ENCODE measurements at places on chromosomes 12 and 14.

DNA sequence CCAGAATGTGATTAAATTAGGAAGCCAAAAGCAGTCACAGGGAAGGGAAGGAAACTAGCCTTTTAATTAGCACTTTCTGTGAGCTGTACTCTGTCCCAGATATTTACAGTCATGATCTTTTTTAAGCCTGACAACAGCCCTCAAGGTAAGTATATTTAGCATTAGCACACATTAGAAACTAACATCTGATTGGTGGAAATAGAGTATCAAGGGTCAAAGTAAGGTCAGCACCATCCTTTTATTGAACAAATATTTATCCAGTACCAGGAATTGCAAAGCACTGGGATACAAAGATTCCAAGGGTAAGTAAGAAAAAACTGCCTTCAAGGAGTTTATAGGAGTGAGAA, 28.2 kb downstream of the RPGRIP1 start:
- DNase-seq, result no peak

DNA sequence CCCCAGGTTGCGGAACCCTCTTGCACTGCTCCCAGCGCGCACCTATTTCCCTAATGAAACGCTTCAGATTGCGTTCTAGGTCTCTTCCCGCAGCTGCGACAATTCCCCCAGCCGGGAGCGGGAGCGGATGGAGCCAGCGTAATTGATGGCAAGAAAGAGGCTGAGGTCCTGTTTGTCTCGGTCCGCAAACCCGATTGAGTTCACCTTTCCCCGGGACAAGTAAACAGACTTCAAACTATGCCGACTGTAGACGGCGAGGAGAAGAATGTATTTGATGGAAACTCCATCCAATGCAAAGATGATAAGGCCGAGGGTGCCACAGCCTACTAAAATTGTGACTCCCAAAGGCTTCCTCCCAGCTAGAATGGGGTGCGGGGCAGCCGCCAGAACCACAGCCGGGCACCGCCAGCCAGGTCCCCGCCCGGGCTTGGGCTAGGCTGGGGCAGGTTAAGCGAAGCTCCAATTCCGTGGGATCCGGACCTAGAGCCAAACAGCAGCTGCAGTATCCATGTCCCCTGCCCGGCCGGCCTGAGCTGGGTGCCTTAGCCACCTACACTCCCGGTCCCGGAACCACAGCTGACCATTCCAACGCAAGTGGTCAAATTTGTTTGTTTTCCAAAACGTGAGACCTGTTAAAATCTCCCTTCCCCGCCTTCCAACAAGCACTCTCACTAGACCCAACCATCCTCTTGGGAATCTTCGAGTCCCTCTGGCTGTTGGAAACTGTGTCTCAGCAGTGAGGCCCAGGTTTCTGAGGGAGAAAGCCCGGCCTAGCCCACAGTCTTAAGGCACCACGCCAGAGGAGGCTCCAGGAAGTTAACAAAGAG, 5.5 kb downstream of the NKX2-1 start:
- DNase-seq, result no peak

GRCh38 chr14:52926953-52927352, 23.9 kb downstream of the FERMT2 start:
- no peak for DNase-seq

DNA sequence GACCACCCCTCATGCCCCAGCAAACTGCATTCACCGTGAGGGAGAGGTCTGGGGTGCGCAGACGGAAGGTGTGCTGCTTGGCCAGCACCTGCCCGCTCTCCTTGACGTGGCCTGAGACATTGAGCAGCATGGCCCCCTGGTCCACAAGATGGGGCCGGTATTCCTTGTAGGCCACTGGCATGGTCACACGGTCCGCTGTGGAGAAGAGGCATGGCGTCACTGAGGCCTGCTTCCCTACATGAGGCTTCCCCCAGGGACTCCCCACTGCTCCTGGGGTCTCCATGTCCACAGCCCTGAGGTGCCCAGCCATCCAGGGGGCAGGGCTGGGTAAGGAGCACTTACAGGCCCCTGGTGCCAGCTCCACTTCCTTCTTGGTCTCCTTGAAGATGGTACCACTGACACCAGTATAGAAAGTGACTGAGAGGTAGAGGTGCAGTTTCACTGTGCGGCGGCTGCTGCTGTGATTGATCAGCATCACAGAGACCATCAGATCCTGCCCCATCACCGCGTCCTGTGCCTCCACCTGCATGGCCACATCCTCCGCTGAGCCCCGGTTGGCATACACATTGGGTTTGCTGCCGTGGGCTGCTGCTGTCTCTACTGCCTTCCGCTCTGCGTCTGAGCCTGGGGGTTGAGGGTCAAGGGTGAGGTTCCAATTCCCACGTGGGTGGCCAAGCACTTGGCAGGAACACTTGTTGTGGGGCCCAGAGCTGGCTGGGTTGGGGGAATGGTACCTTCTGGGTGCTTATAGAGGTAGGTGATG, 8.2 kb downstream of the TGM1 start:
- DNase-seq, result no peak

- no peak for DNase-seq
Measured at GRCh38 chr14:42855085-42855484, 1248.4 kb downstream of the LRFN5 start.

- DNase-seq, result no peak
Measured at GRCh38 chr12:118866346-118866745, 115.0 kb upstream of the SRRM4 start.

DNA sequence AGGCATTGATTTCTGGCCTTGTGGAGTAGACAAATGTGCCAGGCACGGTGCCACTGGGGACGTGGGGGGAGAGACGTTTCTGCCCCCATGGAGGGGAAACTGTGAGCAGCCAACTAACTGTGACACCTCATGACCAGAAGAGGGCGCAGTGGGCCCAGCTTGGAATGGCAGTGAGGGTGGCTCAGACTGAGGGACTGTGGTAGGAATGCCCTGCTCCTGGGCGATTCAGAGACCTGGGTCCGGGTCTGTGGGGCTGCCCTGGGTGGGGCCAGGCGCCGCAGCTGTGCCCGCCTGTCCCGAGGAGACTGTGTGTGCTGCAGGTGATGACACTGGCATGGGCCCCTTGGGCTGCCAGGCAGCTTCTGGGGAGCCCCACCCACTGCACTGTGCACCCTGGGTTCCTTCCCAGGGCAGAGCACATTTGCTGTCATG, 60.6 kb downstream of the SLC25A47 start:
- DNase-seq, result peak; percentile 40

- DNase-seq, result no peak
Measured at GRCh38 chr14:36438883-36439282, 81.1 kb downstream of the NKX2-1 start.

- DNase-seq, result no peak
Measured at GRCh38 chr14:81765651-81766275, 232.1 kb upstream of the SEL1L start.

DNA sequence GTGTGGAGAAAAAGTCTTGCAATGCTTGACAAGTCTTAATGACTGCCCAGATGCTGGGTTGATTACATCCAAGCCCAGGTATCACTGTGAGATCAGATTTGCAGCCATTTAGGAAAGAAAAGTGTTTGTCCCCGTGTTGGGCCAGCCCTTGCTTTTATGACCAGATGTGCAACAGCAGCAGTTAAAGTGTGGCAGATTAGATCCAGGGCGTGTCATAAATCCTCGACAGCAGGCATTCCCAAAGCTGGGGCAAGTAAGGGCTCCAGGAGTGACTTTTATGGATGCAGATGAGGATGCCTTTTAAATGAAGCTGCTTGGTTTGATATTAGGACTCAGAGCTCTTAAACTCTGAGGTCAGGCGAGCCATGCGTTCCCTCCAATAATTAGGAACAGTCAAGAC, 1.7 kb downstream of the SMOC1 start:
- DNase-seq, result no peak

- no peak for DNase-seq
Measured at GRCh38 chr14:102903889-102904512, 18.5 kb upstream of the AMN start.

GRCh38 chr12:91511795-91512420, 329.3 kb upstream of the DCN start:
- DNase-seq, result no peak

DNA sequence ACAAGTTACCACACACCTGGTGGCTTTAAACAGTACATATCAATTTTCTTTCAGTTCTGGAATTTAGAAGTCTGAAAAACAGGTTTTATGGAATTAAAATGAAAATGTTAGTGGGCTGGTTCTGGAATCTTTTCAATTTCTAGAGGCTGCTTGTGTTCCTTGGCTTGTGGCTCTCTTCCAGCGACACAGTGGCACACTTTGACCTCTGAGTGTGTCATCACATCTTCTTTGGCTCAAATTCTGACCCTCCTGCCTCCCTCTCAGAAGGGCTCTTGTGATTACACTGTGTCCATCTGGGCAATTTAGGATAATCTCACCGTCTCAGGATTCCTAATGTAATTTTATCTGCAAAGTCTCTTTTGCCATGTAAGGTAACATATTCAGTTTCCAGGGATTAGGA, 170.0 kb downstream of the PLCZ1 start:
- DNase-seq, result no peak
